Inflammatory macrophage treated with lipopolysaccharide for 4 hours (primary cell): ENCODE measurements at places on chromosomes 1 and 21.

DNA sequence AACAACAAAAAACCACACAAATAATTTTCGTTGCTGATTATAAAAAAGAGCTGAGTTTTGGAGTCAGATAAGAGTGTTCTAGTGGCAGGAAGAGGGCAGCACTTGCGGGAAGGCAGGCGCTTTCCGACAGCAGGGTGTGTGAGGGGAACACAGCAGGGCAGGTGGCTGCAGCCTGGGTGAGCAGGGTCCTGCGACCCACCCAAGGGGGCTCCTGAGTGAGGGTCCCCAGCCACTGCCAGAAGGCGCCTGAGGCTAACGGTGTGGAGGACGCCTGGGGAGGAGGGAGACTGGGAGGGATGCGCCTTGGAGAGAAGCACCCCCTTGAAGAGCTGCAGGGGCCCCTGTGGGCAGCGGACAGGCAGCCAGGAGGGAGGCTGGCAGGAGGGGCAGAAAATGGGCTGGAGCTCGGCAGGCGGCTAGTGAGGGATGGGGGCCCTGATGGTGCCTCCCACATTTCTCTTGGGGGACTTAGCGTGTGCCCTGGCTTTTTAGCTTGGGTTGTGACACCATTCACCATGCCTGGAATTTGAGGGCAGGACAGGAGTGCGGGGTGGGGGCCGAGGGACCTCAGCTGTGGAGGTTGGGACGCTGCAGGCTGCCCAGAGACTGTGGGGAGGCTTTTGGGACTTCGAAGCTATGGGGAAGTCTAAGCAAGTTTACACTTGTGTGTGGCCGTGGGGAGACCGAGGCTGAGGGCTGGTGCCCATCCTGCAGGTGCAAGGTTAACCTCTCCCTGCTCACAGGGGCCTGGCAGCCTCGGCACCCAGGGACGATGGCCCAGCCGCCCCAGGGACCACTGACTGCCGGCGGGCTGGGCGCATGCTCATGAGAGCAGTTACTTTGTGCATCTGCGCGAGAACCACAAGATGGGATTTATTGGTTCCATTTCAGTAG, 111.4 kb downstream of the SIK1 start:
- no peak for DNase-seq

DNA sequence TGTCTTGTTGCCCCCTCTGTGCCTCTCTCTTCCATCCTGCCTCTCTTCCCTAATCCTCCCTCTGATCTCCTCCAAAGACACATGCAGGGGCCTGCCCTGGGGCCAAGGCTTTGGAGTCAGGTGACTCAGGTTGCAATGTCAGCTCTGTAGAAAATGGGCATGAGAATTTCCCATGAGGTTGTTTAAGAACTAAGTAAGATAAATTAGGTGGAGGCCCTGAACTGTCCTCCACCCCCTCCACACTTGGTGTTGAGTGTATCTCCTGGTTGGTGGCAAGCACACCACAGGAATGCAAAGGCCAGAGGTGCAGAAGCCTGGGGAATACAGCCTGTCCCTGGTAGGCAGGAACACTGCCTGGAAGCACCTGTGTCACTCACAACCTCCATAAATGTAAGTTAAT, 63.9 kb upstream of the GRIK3 start:
- DNase-seq = no peak

DNA sequence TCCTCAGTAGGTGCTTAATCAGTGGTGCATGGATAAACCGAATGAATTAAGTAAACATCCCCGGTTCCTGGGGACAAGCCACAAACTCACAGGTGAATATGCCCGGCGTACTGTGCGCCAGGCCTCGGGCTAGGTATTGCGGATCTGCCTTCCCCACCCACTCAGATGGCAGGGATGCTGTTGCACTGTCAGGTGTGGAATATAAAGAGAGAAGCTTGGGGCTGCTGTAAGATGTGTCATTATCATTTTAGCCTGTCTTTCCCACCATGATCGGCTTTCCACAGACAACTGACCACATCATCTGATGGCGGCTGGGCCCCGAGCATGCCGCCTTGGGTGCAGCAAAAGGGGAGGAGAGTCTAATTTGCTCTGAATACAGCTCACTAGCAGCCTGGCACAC, 45.4 kb upstream of the LRP8 start:
- DNase-seq = no peak

- peak; percentile 83 for DNase-seq
These were observed 26.8 kb downstream of the GFI1 start for GRCh38 chr1:92459871-92460320.

DNA sequence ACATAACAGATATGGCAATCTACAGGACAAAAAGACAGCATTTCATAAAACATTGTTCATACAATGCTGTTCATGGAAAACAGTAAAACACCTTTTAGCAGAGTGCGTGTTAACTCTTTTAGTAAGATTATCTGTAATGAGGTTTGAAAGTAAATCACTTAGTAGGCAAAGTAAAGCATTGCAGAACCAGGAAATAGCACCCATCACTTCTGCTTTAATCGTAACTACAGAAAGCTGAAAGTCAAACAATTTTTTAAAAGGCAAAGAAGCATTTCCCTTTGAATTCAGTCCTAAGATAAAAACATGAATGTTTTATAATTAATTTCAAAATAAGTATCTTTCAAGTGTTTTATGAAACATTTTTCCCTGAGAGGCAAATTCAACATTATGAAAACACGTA, 63.3 kb upstream of the RNF11 start:
- peak; percentile 42 for DNase-seq
